ENCODE measurements at places on chromosomes 11 and 22.

- DNase-seq = no peak
These were observed 6.0 kb upstream of the TMEM123 start for GRCh38 chr11:102458548-102458947.

- DNase-seq = no peak
These were observed 53.9 kb downstream of the MN1 start for GRCh38 chr22:27747396-27748221.

DNA sequence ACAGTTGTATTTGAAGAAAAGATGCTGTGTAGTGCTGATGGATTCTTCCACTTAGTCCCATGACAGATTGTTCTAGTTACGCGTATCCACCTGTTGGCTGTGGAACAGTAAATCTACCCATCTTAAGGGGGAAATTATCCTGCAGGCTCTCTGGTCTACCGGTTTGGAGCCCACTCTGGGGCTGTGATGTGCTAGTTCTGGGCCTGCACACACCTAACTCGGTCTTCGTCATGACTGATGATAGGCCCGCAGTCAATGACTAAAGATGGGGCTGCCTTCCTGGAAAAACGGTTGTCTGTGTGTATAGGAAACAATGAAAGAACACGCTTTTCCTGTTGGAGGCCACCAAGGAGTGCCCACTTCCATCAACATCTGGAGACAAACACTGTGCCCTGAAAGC is 6.2 kb upstream of the RBM4B start:
- no peak for DNase-seq

- DNase-seq = no peak
These were observed 57.9 kb downstream of the TRIM29 start for GRCh38 chr11:120079750-120080610.

DNA sequence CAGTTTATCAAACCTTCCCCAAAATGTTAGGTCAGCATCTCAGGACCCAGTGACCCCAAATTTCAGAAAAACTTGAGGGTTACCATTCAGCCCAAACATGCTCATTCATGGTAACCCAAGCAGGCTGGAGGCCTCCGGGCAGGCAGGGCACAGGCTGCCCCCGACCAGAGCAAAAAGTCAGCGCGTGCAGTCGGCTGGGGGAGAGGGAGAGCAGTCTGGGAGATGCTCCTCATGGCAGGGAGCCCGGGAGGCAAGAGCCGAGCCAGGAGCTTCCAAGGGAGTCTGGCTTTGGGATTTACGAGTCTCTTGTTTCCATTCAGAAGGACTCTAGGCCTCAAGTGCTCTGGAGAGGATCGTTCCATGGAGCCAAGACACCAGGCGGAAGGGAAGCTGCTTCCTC is 45.7 kb downstream of the RPUSD4 start:
- DNase-seq = no peak

Measured in AG08396 (cell line).